COR-L47 (cell line): ENCODE measurements at places on chromosomes 2 and 18.

DNA sequence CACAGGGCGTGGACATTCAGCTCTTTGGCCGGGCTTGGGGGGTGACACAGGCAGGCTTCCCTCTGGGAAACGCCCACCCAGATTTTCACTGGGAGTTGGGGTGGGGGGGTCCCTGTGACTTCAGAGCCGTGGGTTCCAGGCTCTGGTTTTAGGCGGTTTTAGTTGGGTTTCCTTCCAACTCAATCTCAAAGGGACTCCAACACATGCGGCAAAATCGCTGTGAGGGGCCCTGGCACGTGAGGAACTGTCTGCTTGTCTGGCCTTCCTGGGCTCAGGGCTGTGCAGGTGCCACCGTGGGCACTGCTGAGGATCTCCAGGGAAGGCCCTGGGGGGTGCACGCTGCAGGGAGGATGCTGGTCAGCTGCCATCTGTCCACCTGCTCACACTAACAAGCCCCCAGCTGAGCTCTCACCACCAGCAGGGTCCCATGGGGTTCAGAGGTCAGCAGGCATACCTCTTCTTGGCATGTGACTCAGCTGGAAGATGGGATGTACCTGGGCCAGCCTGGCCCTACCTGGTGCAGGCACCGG, 11.7 kb downstream of the HS6ST1 start:
- DNase-seq, result peak; percentile 31

DNA sequence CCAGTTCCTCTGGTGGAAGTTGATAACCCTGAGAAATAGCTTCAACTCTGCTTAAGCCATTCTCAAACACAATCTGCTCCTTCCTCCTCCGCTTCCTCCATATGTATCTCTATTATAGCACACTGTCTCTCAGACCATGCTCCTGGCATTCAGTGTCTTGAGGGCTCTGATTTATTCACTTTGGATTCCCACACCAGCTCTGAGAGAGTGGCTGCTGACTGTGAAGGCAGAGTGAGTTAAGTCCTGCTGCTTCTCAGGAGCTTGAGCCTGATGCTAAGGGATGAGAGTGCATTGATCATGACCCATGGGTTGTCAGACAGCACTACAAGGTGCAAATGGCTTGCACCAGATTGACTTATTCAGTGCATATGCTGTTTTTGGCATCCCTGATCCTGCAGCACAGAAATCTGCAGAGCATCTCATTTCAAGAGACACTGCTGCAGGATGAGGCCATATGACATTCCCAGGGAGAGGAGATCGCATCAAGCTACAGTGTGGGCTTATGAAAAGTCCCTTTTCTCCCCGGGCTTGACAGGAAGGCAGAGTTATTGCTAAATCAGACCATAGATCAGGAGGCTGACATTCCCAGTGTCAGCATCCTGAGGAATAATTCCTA, 500.5 kb upstream of the RAB6C start:
- no peak for DNase-seq

DNA sequence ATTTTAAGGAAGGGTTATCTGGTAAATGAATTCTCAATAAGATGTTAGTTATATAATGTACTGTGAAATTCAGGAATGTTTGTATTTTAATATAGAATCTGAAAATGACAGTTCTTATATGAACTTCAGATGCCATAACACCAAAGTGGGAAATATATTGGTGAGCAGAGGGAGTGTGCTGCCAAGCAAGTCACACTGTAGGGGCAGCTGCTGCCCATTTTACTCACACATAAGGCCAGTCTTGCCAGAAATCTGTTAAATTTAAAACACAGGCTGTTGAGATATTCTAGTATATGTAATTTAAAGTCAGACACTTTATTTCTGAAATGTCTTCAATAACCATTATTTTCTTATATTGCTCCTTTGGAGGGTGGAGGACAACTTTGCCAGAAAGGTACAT, 34.6 kb upstream of the C1GALT1C1L start:
- no peak for DNase-seq

DNA sequence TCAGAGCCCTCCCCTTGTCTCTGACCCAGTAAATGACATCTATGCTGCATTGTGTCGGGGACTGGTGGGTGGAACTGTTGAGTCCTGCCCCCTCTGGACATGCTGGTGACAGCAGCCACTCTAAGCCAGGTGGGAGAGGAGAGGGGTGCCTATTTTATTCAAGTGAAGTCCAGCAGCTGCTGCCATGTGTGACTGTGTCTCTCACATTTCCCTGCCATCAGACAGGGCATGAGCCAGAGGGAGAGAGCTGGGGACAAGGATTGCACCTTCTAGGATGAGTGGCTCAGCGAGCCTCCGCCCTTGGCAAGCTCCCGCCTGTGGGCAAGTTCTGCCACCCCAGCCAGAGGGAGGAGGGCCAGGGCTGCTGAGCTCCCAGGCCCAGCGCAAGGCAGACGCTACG, 13.7 kb downstream of the NGEF start:
- DNase-seq, result no peak

DNA sequence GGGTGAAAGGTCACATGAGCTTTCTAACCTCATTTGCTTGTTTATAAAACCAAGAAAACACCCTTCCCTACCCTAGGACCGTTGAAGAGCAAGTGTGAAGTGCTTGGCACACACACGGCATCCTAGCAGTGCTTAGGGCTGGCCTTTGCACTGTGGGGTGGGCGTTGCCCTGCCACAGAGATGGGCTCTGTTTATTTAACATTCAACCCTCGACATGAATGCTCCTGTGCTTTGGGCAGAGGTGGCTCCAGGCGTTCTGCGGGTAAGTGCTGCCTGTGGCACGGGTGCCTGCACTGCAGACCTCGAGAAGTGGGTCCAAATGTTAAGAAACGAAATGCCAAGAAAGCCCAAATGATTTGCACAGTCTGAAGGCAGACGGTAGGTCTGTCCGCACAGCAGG, 170.1 kb downstream of the FHOD3 start:
- no peak for DNase-seq

DNA sequence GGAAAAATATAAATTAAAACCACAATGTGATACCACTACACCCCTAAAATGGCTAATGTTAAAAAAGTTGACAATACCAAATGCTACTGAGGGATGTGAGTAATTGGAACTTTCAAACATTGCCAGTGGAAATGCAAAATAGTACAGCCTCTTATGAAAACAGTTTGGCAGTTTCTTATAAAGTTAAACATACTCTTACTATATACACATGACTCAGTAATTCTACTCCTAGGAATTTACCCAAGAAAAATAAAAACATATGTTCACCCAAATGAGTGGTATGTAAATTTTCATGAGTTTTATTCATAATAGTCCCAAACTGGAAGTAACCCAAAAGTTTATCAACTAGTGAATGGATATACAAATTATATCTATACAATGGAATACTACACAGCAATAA, 228.0 kb downstream of the CYP26B1 start:
- DNase-seq, result no peak

GRCh38 chr2:129297430-129297829, 682.0 kb upstream of the RAB6C start:
- no peak for DNase-seq

DNA sequence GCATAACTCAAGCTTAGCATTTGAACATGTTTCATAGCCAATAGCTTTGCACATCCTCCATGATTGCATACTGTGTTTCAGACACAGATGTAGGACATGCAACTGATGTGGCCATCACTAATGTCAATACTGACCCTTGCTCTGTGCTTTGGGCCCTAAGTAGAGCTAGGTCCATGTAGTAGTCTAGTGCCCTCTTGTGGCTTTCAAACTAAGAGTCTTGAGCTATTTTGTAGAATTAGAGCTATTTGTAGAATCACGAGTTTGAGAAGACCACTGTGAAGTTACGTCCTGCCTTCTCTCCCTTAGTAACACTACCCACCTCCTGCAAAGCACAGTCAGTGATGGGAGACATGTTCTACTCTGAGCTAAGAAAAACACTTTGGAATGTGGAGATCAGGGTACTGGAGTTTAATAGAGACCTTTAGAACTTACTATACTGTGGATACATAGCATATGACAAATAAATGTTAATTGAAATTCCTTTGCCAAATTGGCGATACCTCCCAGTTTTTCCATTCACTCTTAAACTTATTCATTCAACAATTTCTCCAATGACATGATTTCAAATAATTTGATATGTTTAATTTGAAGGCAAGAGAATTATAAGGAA, 306.5 kb upstream of the TNP1 start:
- DNase-seq, result peak; percentile 64

DNA sequence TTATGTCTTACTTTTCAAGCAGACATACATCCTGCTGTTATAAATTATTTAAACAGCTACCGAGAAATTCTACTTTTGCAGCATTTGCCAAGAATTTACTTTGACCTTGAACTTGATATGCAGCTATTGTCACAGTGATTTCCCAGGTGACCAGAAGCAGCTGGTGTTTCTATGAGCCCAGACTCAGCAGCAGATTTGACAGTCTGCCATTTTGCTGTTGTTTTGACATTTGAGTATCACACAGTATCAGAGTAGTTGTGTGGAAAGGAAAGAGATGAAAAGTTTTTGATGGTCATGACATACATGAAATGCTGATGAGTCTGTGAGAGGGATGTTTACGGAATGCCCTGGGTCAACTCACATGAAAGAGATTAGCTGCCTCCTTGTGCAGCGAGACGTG, 6.6 kb upstream of the CCDC195 start:
- DNase-seq, result no peak

GRCh38 chr2:98009887-98010760, 14.4 kb upstream of the TMEM131 start:
- no peak for DNase-seq

GRCh38 chr2:217858519-217859491, 144.0 kb downstream of the TNS1 start:
- DNase-seq, result no peak

DNA sequence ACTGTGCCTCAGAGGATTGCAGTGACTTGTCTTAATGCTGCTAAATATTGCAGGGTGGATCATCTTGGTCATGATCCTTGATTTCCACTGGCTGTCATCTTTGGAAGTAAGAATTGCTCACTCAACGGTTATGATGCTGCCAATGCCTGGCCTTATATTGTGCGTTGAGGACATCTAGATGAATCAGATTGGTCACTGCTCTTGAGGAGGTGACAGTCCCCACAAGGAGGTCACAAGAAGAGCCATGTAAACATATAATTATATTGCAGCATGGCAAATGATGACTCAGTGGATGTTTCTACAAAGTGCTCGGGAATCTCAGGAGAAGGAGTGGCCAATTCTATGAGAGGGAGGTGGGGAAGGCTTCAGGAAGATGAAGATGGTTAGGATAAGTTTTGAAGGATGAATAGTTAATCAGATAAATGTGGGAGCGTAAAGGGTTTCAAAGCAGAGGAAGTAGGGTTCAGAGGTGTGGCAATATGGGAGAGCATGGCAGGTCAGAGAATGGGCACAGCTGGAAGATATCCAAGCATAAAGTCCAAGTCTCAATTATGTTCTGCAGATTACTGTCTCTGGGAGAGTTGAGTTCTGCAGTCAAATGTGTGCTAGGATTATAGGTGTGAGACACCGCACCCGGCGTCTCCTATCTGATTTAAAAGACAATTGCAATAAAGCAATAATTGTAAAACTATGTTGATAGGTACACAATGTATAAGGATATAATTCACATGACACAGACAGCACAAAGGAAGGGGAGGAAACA, 21.3 kb upstream of the TMEM131 start:
- DNase-seq, result no peak

- no peak for DNase-seq
These were observed 37.2 kb downstream of the CREG2 start for GRCh38 chr2:101349893-101350662.

DNA sequence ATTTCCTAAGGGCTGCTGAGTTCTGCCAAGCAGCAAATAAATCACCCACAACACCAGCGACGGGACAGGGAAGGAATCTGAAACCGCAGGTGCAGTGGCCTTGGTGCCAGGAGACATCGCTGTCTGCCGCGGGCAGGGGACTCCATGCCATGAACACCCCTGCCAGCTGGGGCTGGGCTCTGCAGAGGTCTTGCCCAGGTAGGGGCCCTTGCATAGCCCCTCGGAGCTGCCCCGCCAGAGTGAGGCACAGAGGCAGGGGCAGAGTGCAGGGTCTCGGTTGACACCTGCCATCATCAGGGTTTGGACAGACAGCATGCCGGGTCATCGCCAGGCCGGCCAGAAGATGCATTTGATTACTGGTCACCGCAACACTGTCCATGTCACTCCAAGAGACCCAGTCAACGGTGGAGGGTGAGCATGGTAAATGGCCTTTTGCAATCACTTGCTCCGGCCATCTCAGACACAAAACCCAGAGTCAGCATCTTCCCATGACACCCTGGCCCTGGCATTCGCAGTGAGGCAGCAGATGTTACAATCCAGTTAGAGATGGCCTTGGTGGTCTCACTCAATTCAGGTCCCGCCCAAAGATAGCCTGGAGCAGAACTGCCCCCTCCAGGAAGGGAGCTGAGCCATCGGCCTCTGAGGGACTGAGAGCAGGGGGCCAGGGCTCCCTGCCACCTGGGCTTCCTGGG, 255.4 kb downstream of the NDUFA10 start:
- no peak for DNase-seq

DNA sequence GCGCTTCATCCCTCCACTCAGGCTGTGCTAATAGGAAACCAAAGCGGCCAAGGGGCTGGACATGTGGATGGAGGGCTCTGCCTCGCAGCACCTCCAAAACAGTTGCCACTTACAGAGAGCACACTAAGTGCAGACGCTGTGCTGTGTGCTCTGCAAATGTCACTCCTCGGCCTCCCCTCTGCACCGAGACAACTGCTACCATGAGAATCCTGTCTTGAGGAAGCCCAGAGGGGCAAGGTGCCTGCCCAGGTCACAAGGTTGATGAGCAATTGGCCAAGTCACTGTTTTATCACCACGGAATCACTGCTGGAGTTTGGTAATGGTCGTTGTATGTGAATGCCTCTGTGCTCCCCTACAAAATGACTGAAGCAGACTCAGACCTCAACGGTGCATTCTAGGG, 132.2 kb downstream of the SEPTIN10 start:
- no peak for DNase-seq

DNA sequence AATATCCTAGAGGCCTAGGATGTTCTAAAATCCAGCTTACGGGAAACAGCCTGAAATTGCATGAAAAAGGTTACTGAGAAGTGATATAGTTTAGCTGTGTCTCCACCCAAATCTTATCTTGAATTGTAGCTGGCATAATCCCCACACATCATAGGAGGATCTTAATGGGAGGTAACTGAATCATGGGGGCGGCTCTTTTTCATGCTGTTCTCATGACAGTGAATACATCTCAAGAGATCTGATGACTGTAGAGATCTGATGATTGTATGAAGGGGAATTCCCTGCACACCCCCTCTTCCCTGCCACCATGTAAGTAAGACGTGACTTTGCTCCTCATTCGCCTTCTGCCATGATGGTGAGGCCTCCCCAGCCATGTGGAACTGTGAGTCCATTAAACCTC, 385.6 kb upstream of the ID2 start:
- DNase-seq, result no peak

DNA sequence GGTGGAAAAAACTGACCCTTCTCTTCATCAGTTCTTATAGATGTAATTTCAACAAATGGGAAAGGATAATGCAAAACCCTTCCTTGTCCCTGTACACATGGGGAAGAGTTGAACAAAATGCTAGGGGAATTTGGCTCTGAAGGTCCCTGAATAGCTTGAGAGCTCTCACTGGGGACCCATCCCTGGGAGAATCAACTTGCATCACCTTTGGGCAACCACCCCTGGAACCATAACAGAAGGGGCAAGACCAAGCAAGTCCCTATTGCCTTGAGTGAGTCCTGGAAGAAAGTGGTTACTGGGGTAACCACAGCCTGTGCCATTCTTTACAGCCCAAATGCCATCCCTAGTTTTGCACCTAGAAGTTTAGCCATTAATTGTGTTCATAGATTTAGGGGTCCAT, 52.2 kb upstream of the B3GNT2 start:
- no peak for DNase-seq

- no peak for DNase-seq
These were observed 41.1 kb downstream of the MRPS9 start for GRCh38 chr2:105078906-105079495.

GRCh38 chr2:196291426-196291825, 120.0 kb upstream of the STK17B start:
- DNase-seq, result no peak
